Heart left ventricle (tissue), 16 donors: ENCODE measurements at places on chromosomes 6 and 20.

- DNase-seq, result no peak
Measured at GRCh38 chr20:48627737-48628128, 200.1 kb downstream of the PREX1 start.

GRCh38 chr6:55898342-55898741 lies 23.0 kb upstream of the BMP5 start:
- DNase-seq, result no peak

- no peak for DNase-seq
Measured at GRCh38 chr6:41023114-41023513, 15.9 kb downstream of the UNC5CL start.

- no peak for DNase-seq
Measured at GRCh38 chr20:48846516-48847492, 19.0 kb upstream of the PREX1 start.

- no peak for DNase-seq
Measured at GRCh38 chr6:38169977-38170526, 350.5 kb downstream of the ZFAND3 start.

DNA sequence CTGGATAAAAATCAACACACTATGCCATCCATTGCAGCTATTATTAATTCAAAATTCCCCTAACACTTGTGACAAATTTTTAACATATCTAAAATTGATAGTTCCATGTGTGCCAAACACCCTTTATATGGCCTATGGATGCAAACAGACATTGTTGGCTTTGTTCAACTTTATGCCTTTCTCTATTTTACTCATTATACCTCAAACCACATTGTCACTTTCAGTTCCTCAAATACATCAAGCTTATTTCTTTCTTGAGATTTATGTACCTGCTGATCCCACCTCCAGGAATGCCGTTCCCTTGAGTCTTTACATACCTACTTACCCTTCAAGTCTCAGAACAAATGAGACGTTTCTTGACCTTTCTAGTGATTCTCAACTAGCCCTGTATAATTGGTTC lies 193.5 kb upstream of the PLN start:
- no peak for DNase-seq

DNA sequence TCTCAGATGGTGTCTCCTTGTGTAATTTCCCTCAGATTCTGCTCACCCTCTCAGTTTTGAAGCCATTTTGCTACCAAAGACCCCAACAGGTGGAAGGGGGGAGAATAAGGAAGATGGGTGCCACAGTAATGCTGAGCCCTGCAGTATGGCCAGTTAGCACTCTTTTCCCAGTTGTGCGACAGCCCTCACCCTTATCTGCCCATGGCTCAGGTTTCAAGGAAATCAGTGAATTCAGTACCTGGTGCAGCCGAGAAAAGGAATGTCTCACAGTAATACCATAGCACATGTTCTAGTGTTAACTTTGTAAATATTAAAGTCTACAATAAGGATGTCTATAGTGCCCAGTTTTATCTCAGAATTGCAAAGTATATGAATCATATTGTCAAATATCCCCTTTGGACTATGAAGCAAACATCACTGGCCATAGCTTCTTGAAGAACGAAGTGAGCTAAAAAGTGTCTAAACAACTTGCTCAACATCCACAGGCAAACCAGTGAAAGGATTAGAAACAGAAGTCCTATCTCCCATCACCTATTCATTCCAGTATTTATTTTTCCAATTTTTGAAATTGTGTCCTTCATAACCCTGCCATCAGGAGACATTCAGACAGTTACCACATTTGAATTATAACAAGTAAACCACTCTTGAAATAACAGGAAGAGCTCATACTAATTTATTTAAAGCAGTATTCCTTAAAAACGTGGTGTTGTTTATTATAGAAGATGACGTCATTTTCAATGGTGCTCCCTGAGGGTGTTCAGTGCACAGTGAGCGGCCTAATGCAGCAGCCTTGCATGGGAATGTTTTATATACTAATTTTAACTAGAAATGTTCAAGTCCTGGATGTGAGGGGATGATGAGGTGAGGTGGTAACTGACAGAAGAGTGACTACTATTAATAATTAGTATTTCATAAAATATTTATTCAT lies 366.2 kb downstream of the TFAP2A start:
- DNase-seq, result no peak

GRCh38 chr6:165441181-165441580 lies 131.8 kb upstream of the C6orf118 start:
- DNase-seq, result no peak

DNA sequence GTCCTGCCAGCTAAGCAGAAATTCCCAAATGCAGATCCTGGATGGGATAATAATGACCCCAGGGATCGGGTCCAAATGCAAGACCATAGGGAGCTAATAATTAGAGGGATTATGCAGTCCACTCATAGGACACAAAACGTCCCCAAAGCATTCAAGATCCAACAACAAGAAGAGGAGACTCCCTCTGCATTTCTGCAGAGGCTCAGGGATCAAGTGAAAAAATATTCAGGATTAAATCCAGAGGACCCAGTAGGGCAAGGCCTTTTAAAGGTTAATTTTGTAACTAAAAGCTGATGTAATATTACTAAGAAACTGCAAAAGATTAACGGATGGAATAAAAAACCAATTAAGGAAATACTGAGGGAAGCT lies 22.2 kb downstream of the HLA-A start:
- DNase-seq, result no peak

DNA sequence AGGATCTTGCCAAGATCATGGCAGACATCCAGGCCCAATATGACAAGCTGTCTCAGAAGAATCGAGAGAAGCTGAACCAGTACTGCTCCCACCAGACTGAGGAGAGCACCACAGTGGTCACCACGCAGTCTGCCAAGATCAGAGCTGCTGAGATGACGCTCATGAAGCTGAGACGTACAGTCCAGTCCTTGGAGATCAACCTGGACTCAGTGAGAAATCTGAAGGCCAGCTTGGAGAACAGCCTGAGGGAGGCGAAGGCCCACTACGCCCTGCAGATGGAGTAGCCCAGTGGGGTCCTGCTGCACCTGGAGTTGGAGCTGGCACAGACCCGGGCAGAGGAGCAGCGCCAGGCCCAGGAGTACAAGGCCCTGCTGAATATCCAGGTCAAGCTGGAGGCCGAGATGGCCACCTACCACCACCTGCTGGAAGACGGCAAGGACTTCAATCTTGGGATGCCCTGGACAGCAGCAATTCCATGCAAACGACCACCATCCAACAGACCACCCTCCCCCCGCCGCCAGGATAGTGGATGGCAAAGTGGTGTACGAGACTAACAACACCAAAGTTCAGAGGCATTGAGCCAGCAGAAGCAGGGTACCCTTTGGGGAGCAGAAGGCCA lies 44.7 kb upstream of the GRM4 start:
- DNase-seq, result no peak

- no peak for DNase-seq
Measured at GRCh38 chr6:153564803-153565202, 433.7 kb upstream of the RGS17 start.

GRCh38 chr6:16414205-16414604 lies 175.8 kb downstream of the GMPR start:
- DNase-seq, result no peak

DNA sequence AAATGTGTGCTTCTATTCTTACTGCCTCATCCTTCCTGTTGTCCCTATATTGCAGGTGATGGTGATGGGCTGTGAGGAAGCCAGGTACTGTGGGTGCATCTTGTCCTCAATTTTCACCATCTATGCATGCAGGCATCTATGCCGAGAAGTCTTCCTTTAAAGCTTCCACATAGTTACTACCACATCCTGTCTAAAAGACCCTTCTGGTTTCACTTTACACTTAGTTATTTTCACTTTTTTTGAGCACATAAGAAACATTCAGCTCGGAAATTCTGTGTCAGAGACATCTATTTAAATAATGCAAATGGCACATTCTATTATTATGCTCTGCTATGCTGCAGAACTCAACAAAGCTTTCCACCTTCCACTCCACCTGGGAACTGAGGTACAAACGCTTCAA lies 28.2 kb upstream of the FABP7 start:
- no peak for DNase-seq

- DNase-seq, result no peak
Measured at GRCh38 chr6:90297867-90298381, 1.3 kb upstream of the BACH2 start.

- no peak for DNase-seq
Measured at GRCh38 chr6:118656847-118657451, 5.6 kb upstream of the CEP85L start.

- DNase-seq, result no peak
Measured at GRCh38 chr20:46252352-46253091, 55.8 kb downstream of the CDH22 start.

DNA sequence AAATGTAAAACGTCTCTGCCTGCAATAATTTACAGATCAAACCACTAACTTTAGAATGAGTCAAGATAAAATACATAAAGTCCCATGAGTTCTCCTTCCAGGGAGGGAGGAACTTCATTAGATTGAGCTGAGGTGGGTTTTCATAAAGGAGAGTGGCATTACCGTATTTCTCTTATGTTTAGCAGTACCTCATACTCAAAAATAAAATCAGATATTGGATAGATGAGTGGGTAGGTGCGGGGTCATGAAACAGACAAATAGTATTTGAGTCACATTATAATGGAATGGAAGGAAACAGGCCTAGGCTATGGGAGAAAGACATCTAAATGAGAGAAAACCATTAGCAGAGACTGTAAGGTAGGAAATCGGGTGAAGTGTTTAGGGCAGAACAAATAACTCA lies 166.1 kb upstream of the SMLR1 start:
- no peak for DNase-seq

DNA sequence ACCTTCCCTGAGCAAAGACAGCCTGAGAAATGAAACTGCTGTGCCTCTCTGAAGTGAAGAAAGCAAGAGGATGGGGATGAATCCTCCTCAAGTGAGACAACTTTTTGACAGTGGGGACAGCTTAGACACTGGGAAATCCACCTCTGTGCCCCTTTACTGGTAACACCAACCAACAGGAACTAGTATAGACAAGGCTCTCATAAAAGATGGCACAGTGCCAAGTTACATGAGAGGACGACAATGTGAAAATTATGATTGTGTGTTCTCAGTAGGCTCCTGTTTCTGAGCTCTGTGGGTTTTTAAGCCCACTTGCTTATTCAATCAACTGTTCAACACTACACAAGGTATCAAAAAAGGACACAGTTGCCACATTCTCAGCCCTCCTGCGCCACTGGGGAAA lies 41.6 kb upstream of the LYRM2 start:
- DNase-seq, result no peak

DNA sequence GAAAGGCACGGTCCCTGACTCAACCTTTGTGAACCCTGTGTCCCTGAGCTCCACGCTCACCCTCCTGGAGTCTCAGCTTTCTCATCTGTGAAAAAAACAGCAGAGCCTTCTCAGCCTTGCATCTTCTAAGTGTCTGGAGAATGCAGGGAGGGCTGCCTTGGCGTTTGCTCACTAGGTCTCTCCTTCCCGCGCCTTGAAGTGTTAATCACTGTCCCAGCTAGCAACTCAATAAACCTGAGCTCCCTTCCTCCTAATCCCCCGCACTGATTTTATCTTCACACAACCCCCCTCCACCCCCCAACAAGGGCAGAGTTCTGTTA lies 34.9 kb upstream of the FOXC1 start:
- DNase-seq, result no peak

GRCh38 chr6:1593958-1594314 lies 15.8 kb upstream of the FOXC1 start:
- DNase-seq, result no peak

DNA sequence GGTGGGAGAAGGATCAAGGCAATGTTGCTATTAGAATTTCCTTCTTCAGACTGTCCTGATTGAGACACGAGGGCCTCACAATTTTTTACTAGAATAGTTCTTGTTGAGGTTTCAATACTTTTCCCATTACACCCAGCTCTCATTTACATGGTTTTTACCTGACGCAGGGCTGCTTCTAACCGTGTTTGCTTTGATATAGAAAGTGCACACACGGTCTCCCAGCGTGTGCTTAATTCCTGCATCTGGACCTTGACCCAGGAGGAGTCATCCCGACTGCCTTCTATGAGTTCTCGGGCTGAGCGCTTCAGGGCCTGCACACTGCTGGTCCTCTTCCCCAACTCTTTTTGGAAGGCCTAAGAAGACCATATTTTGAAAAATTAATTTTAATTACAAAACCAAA lies 160.2 kb downstream of the DST start:
- no peak for DNase-seq

DNA sequence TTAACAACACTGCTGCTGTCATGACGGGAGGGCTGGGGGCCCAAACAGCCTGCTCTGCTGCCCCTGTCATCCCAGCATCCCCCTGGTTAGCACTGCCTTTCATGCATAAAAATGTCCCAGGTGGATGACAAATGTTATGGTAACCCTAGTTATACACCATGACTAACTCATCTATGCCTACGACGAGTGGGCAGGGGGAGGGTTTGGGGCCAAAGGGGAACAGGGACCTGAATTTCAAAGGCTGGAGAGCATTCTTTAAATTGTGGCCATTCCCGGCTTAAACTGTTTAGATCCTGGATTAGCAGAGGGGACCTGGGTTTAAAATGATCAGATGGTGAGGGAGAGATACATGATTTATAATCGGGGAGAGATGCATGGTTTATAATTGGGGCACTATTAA lies 24.4 kb downstream of the GNAS-AS1 start:
- DNase-seq, result no peak

DNA sequence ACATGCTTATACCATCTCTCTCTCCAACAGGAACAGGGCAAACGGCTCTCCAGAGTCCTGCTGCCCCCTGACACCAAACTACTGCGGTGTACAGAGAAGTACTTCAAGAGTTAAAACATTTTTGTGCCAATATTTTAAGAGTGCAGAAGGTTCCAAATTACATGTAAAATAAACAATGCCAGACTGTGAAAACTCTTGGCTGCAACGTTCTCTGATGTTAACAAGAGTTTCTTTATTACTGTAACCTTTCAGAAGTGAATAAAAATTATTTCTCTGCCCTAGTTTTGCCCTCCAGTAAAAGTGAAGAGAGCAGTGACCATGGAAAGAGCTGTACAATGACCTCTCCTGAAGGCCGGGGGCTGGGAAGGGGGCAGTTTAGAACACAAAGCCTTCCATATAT lies 41.4 kb upstream of the FAM83C start:
- DNase-seq, result no peak

DNA sequence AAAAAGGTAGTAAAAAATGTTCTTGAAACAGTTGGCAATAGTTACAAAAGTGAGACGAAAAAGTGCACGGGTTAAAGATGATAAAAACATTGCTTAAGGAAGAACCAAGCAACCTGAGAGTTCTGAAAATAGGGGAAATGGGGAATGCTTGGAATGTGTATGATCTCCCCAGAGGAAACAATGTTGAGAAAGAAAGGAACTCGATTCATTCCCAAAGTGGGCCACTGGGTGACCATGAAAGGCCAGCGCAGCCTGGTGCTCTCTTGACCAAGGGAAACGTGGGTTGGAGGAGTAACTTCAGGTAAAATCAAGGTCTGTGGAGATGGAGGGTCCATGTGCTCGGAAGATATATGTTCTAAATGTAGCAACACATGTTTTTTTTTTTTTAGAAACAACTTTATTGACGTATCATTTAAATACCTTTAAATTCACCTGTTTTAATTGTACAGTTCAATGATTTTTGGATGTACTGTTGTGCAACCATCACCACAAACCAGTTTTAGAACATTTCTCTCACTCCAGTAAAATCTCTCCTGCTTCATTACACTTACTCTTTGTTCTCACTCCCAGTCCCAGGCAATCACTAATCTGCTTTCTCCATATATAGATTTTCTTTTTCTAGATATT lies 34.5 kb upstream of the CEP85L start:
- no peak for DNase-seq

- no peak for DNase-seq
Measured at GRCh38 chr20:40887105-40887504, 141.5 kb upstream of the TOP1 start.
